NCI-H2081 treated with DMSO at 0.1 percent for 48 hours (cell line): ENCODE measurements at places on chromosomes 1 and 21.

DNA sequence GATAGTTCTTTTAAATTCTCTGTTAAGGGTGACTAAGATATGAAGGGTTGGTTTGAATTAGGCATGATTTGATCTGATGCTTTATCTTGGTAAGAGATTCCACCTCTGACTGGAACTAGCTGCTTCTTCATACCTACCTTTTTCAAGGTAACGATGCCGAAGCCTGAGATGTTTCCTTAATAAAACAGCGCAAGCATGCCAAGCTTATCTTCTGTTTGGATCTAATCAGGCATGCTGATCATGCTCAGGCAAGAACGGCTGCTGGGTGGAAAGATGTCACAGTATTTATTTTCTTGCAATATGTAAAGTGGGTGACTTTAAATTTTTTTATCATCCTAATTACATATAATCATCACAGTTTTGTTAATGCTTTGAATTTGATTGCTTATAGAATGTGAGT lies 148.7 kb downstream of the ADGRL2 start:
- DNase-seq, result no peak

- DNase-seq, result no peak
Observed at GRCh38 chr1:220908757-220909156, 29.5 kb downstream of the HLX start.

- no peak for DNase-seq
Observed at GRCh38 chr1:34825455-34826091, 32.8 kb downstream of the GJA4 start.

DNA sequence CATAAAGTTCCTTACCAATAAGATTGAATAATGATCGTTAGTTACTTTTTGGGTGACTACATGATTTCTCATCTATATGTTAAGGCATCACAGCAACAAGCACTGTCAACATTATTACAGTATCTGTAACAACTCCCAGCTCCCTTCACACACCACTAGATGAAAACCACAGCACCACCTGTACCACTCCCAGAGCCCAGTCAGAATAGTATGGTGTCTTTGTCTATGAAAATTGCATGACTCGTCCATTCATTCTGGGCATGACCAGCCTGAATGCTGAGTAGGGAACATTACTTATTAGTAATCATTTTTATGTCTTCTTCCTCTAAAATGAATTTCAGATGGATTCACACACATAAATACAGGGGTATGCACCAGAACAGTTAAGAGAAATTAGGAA lies 7.0 kb downstream of the OLFML2B start:
- no peak for DNase-seq

DNA sequence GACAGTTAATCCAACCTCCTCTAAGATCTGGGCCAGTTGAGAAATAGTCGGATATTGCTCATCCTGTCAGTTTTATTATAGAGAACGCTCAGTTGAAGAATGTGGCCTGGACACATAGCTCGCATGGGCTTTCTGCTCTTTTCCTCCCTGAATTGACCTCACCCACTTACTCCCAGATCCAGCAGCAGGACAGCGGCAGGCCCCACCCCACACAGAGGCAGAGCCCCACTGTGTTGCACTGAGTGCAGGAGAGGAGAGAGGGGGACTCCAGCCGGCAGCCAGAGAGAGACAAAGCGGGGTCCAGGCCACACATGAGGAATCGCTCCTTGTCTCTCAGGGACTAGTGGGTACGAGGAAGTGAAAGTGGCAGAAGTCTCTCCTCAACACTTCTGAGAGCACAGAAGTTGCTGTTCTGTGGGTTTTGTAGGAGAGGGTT lies 78.6 kb downstream of the LAMC1 start:
- DNase-seq, result no peak

- no peak for DNase-seq
Observed at GRCh38 chr1:111197598-111198284, 2.7 kb downstream of the DENND2D start.

DNA sequence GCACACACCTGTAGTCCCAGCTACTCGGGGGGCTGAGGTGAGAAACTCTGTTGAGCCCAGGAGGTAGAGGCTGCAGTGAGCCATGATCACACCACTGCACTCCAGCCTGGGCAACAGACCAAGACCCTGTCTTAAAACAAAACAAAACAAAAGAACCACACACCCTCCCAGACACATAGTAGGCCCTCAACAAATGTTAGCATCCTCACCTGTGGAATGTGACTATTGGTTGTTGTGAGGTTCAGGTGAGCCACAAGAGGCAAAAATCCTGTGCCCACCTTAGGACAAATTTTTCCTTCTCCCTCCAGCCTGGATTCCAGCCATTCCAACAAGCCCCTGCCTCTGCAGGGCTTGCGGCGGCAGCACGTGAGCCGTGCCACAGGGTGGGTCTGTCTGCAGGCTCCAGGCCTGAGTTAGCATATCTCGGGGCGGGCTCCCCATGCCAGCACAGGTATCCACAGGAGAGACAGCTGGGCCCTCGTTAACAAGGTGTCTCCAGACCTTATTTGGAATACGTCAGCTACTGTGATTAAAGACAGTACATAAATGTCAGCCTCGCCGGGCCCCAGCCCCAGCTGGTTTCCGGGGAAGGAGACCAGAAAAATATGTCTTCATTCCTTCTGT lies 17.4 kb downstream of the C1QB start:
- DNase-seq, result no peak

GRCh38 chr1:177669161-177669560 lies 300.7 kb downstream of the SEC16B start:
- no peak for DNase-seq

DNA sequence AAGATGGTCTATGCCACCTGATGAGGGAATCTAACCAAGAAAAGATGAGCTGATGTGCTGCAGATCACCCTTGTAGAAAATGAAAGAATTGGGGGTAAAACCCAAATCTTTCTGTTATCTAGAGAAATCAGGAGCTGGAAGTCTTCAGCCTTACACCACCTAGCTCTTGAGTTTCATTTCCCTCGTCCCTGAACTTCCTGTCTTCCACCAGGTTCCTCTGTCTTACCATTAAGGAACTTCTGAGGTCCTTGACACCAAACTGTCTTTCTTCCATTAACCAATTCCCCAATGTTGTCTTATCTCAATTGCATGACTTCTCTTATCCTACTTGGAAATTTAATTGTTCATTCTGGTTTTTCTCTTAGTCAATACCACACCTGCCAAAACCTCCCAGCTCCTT lies 31.5 kb downstream of the LPAR3 start:
- no peak for DNase-seq

GRCh38 chr1:40315239-40315794 lies 1.8 kb downstream of the COL9A2 start:
- DNase-seq, result peak; percentile 68

- no peak for DNase-seq
Observed at GRCh38 chr1:239719642-239720258, 333.4 kb downstream of the CHRM3 start.

DNA sequence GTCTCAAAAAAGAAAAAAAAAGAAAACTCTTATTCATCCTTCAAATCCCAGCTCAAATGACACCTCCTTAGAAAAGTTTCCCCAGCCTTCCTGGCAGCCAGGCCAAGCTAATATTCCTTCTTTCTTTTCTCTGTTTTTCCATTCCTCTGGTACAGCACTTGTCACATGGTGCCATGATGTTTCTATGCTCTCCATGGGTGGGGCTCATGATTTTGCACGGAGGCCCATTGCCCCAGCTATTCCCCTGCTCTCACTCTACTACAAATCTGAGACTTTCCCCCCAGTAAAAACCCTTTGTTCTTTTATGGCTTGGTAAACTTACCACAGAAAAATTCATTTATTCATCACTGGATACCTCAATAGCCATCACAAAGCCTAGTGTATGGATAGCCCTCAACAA lies 26.5 kb downstream of the OLFML2B start:
- no peak for DNase-seq

DNA sequence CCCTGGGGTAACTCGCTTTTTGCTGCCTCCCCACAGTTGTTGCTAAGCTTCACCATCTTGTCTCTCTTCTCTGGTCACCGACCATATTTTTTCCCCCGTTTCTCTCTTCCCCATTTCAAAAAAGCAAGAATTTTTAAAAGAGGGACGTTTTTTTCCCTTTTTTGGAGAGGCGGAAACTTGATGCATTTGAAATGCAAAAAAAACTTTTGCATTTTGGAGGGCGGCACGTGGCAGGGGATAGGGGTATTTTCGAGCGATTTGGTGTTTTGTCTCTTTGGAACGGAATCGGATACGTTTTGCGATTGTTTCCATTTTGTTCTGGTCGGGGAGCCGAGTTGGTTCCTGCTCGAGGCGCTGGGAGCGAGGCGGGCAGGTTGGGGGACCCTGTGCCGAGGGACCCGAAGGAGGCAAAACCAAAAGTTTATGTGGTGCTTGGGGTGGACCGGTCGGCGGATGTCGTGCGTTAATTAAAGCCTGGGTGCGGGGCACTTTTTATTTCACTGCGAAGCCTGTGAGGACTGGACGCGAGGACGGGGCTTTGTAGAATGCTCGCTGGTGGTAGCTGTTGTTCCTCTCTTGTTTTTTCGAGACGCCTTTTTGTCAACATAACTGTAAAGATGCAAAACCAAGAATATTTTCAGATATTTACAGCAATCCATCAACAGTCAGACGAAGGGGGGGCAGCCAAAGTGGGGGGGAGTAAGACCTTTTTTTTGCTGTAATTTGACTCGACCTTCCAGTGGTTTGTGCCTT lies 884 bp downstream of the H3-3A start:
- no peak for DNase-seq

DNA sequence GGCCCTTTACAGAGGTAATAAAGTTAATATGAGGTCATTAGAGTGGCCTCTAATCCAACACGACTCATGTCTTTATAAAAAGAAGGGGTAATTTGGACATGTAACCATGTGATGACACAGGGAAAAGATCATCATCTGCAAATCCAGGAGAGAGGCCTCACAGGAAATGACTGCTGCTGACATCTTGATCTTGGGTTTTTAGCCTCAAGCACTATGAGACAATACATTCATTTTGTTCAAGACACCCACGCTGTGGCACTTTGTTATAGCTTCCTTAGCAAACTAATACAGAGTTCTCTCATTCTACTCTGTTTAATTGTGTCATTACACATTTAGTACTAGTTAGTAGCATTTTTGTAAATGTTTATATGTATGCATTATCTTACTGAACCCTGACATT lies 64.0 kb upstream of the RUNX1 start:
- DNase-seq, result no peak

DNA sequence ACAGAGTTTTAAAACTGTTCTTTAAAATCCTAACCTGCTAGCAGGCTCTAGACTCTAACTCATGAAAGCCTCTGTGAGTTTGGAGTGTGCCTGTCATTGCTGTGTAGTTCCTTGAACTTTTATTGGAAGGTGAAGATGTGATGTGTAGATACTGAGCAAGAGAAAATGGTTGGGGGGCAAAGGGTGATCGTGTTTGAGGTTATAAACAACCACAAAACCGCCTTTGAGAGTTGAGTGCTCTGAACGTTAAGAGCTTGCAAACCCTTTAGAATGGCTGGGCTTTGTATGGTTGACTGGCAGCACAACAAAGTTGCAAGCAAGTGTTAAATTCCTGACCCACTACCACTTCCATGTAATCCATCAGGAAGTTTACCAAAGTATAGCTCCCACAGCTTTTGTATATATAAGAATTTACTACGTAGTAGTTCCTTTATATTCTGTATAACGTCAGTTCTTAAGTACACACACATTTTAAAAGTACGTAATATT lies 19.6 kb downstream of the BACE2 start:
- no peak for DNase-seq
